Stimulated activated CD4-positive, alpha-beta T cell treated with anti-CD3 and anti-CD28 coated beads, Interleukin-4, amount 100 ng/mL, for 1 hour (primary cell): ENCODE measurements at places on chromosomes 4 and X.

GRCh38 chr4:88799900-88800299 lies 102.3 kb upstream of the NAP1L5 start:
- DNase-seq, result no peak

GRCh38 chrX:136347706-136348105 lies 46.9 kb downstream of the ADGRG4 start:
- DNase-seq, result no peak

DNA sequence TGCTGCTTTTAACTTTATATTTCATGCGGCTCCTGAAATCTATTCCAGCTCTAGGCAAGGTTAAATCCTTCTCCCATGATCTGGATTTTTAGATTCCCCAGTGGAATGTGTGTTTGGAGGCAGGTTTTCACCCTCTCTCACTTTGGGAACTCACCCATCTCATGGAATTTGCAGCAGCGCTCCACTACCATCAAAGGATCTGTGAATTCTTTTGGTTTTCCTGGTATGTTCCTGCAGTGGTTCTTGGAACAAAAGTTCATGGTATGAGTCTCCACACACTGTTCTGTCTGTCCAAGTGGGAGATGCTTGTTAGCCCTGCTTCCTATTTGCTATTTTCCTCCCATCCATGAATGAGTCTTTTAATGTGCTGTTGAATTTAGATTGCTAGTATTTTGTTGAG lies 14.0 kb downstream of the APOOL start:
- no peak for DNase-seq

DNA sequence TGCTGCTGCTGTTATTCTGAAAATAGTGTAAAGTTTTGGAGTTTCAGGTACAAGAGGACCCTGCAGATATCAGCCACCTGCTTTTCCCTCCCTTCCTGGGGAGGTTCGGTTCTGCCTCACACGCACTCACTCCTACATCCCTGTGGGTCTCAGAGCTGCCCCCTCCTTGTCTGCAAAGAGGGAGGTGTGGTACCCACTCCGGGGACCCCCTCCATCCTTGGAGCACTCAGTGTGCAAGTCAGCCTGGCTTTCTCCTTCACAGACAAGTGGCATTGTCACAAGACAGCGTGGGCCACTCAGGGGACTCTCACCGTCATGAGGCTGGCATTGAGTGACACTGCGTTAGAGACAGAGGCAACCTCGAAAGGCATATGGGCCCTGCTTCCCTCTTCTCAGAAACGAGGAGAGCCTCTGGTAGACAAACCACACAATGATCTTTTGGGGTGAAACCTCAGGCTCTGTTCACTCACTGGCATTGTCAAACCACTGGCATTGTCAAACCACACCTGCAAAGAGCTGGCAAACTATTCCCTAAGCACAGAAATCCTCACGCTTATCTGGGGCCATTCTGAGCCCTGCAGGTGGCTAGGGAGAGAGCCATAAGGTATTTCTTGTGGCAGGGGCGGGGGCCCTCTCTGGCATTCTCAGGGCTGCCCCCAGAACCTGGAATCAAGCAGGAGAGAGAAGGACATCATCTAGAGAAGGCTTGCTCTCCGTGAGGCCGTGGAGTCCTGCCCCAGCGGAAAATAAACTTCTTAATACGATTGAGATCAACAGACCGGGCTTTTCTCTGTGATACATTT lies 285.0 kb downstream of the SHOX start:
- DNase-seq, result no peak
